ENCODE measurements at places on chromosomes 1 and 21.

DNA sequence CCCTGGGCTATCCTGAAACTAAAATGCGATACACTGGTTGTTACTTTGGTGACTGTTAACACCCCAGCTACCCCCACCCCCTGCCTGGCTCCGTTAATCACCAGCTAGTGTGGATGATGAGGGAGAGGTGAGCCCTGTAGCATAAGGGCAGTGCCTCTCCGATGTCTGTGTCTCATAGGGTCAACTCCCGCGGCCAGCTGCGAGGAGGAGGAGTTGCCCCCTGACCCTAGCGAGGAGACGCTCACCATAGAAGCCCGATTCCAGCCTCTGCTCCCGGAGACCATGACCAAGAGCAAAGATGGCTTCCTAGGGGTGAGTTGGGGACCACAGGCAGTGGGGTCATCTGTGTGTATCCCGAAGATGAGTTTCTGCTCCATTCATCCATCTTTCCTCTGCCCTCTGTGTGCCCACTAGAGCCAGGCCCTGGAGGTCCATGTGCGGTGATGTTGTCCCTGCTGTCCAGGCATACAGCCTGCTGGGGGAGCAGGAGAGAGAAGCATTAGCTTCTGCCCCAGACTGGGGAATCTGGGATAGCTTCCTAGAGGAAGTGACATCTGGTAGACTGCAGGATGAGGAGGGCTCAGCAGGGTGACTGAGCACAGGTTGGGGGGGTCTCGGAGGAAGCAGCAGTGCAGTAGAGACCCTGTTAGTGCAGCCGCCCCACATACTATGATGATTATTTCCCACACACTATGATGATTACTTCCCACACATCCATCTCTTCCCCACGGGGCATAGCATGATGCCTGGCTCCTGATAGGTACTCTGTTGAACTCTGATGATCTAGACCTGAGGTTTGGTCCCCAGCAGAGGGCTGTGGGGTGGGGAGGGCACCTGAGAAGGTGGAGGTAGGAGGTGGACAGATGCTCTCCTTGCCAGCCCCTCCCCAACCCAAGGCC is 5.2 kb downstream of the SELENON start:
- no peak for DNase-seq

DNA sequence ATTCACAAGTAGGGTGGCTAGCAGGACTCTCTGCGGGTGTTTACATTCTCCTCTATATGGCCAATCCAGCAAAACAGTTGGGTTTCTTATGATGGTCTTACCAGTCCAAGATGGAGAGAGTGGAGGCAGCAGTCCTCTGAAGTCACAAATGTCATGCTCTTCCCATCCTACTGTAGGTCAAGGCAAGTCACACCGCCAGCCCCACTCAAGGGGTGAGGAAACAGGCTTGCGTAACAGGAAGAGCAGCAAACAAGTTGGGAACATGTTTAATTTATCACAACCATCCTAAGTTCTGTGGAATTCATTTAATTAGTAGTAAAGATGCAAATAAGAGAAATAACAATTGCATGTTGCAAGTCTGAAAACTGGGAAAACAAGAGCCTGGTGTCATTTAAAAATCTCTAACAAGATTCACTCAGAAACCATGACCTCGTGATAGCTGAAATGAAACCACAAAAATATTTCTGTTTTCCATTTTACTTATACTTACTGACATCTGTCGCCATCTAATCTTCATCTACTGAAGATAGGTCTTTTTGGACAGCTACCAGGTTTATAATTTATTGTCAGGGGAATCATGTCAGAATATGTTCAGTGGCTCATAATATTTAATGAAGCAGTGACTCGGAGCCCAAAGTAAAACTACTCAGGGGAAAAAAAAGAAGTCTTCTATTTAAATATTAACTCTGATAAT is 349.1 kb upstream of the FMN2 start:
- DNase-seq, result peak; percentile 20

GRCh38 chr1:227396539-227397353 is 78.5 kb upstream of the CDC42BPA start:
- no peak for DNase-seq

GRCh38 chr1:43796111-43796581 is 88.8 kb downstream of the ST3GAL3 start:
- DNase-seq, result peak; percentile 58

- peak; percentile 54 for DNase-seq
Measured at GRCh38 chr1:200738949-200739651, 407 bp downstream of the CAMSAP2 start.

- DNase-seq, result no peak
Measured at GRCh38 chr21:35547946-35548774, 499.1 kb upstream of the RUNX1 start.

- DNase-seq, result no peak
Measured at GRCh38 chr1:36842448-36842847, 191.9 kb downstream of the GRIK3 start.

DNA sequence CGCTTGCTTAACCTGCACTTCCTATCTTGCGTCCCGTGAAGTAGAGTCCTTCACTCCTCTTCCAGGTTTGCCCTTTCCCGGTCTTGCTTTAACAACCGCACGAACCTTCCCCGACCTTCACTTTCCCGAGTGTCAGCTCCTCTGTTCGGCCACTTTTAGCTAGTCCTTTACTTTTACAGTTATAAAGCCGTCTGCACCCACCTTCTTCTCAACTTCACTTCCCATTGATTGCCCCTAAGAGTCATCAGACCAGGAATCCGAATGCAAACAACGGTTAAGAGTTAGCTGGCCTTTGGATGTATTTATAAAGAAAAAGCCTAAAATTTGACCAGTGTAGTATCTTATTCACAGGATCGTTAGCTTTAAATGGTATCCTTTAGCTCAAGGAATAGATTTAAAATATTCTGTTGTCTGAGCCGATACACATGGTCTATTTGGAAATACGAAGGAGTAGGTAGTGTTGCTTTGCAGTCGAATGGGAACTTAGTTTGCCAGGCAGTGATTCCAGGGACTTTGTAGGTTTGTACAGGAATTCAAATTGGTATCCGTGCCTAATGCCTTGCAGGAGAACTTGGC is 1.4 kb downstream of the PPP2R5A start:
- peak; percentile 19 for DNase-seq

DNA sequence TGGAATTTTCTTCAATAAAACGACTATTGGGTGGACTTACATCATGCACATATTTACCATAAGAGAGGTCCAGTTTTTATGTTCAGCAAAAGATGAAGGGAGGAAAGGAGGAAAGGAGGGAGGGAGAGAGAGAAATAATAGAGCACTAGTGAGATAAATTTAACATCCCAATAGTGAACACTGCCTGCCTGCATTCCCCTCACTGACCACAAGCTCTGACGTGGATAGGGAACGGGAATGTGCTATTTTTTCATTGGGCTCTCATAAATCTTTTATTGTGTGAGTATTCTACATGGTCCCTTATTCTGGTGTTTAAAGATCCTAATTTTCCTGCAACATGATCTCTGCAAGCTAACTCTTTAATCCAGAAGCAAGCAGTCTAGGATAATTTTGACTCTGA is 82.1 kb downstream of the TTC3 start:
- DNase-seq, result peak; percentile 14

GRCh38 chr1:200495901-200496300 is 86.1 kb upstream of the ZNF281 start:
- DNase-seq, result no peak

DNA sequence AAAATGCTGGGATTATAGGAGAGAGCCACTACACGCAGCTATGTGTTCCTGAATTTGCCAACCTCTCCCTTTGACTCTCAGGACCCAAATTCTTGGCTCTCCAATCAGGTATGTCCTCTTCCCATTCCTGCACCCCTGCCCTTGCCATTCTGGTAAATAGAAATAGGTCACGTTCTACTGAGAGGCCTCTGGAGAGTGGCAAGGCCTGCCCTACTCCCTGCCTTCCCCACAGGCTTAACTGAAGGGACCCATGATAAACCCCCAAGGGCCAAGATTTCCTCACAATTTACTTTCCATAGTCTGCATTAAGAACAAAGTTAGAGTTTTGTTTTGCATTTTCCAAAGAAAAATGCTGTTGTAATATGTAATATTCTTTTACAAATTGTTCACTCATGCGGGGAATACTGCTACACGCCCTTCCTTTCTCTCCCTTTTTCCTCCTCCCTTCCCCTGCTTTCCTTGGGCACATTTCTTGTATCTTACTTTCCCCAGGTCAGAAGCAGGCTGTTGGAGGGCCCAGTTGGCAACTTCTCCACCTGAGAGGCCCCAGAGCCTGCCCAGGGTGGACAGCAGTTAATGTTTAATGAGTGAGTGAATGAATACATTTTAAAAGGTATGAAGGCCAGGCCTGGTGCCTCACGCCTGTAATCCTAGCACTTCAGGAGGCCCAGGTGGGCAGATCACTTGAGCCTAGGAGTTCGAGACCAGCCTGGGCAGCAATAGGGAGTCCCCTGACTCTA is 33.9 kb upstream of the PUM1 start:
- no peak for DNase-seq

- DNase-seq, result peak; percentile 50
Measured at GRCh38 chr1:9890224-9890731, 19.8 kb downstream of the CTNNBIP1 start.

DNA sequence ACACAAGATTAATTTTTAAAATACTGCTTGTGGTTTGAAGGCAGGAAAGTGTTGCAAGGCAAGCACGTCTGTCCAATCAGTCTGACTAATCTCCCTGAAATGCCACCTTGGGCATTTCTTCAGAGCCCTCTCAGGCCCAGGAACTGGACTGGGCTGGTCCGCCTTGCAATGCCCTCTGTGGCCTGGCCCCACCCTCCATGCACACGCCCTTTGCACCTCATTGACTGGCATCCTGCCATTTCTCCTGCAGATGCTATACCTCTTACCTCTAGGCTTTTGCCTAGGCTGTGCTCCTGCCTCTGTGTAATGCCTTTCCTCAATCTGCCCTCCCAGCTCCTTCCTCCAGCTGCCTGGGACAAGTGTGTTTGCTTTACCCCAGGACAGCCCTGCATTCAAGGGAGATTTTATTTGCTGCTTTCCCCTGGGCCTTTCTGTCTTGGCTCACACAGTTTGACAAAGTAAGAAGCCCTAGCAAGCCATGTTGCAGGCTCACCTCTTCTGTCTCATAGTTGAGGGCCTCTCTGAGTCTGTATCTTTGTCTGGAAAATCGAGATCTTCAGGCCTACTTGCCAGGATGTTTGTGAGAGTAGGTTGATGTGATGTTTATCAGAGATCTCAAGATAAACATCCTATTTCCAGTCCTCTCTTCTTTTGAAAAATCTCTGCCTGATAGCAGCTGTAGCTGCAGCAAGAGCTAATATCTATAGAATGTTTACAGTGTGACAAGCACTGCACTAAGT is 149.2 kb upstream of the JUN start:
- peak; percentile 13 for DNase-seq

DNA sequence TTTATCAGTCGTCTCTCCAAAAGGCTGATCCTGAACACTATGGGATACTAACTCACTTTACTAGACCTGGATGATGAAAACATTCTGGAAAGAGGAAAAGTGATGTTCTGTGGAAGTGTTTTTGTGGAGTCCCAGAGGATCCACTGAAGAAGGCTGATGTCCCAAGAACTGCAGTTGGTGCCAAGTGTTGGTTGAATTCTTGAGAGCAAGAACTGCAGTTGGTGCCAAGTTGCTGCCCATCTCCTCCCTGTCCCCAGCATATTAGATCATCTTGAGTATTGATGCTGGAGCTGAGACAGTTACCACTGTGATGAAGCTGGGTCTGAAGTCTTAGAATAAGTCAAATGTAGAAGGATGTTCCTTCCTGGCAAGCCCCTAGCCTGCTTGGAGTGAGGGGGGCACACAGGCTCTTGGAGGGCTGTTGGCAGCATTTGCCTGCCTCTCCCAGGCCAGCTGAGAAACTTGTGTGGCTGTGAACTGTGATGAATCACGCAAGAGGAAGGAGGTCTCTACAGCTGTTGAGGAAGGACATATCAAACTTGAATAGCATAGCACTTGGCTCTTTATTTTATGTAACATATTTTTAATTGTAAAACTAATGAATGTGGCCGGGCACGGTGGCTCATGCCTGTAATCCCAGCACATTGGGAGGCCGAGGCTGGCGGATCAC is 48.1 kb downstream of the DNAJC6 start:
- no peak for DNase-seq

GRCh38 chr1:188668083-188668482 is 1809.6 kb downstream of the BRINP3 start:
- DNase-seq, result peak; percentile 20

DNA sequence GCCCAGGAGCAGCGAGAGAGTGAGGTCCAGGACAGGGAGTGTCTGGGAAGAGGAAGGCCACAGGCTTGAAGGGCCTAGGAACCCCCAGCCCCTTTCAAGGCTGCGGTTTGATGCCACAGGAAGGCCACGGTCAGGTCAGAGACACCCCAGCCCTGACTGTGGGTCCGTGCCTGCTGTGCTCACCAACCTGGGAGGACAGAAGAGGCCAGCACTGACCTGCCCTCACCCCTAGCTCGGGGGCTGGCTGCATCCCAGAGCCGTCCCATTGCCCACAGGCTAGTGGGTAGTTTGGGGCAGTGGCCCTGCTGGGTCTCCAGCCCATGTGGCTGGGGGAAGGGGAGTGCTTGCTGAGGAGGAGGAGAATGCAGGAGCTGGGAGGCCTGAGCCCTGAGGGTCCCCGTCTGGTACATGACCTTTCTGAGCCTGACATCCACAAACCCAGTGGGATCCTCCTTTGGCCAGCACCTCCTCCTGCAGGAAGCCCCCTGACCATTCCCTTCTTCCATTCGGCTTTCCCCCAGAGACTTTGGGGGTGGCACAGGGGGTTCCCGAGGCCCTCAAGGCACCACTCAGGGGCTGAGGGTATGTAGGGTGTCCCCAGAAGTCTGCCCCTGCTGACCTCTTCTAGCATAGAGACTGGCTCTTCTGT is 54.3 kb downstream of the WNT9A start:
- no peak for DNase-seq

- DNase-seq, result no peak
Measured at GRCh38 chr1:174157157-174157806, 2.0 kb upstream of the RABGAP1L start.

DNA sequence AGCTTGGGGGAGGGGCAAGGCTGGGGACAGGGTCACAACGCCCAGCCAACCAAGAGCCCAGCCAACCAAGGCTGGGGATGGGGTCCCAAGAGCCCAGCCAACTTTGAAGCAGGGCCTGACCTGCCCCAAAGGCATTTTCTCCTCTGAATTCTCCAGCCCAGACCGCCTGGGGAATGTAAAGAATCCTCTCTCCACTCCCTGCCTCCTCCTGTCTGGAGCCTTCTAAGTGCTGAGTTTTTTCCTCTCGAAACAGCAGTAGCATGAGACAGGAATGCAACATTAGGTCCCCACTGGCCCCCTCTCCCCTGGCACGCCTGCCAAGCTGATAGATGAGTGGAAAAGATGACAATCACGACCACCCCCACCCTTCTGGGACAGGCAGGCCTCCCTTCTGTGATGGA is 17.0 kb downstream of the C1orf198 start:
- no peak for DNase-seq

- peak; percentile 65 for DNase-seq
Measured at GRCh38 chr1:201999625-202000238, 10.7 kb upstream of the ELF3 start.
